ENCODE measurements at places on chromosomes 2 and 18.

GRCh38 chr2:204453730-204454167 is 91.5 kb upstream of the PARD3B start:
- peak; percentile 5 for DNase-seq

- DNase-seq = no peak
These were observed 17.0 kb downstream of the ARHGAP28 start for GRCh38 chr18:6746386-6746960.

GRCh38 chr2:127229555-127229954 is 9.5 kb upstream of the CYP27C1 start:
- DNase-seq = no peak

DNA sequence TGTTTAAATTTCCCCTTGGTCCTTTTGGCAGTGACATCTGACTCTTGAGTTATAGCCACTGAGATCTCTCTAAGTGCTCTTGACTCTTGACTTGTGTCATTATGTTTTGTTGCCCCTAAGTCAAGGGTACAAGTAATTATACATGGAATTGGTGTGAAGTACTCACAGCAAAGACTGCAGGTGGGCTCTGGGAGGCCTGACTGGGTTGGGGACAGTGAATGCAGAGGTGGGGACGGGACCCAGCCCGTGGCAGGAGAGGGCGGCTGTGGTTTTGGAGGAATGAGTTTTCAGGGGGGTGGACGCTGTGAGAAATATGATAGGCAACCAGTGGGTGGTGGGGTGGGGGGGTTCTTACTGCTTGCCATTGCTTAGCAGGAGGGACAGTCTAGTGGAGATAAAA is 97.8 kb downstream of the NCK2 start:
- peak; percentile 41 for DNase-seq

DNA sequence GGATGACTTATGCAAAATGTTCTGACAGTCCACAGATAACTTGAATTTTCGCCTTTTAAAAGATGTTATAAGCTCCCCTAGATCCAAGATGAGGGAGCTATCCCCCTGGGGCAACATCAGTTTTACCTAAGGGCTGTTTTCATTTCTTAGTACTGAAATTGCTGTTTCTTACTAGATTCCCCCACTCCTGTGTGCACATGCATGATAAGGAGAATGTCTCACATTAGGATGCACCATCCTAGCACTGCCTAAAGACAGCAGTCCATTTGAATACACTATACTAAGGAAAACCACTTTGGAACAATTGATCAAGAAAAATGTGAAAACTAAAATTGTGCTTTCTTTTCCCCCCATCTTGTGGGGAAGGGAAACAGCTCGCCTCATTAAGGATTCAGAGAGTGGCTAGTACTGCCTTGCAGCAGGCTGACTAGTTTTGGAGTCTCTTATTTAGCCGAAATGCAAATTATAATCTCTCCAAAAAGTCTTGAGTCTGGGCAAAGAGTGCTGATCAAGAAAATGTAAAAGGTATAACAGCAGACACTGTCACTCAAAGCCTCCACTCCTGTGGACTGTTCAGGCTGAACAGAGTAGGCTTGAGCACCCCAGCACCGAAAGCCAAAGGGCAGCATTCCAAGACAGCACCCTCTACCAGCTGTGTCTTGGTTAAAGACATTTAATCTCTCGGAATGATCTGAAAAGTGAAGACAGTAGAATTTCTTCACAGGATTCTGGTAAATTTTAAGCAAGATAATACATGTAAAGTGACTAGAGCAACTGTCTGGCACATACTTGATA is 65.0 kb downstream of the ZNF385B start:
- no peak for DNase-seq

DNA sequence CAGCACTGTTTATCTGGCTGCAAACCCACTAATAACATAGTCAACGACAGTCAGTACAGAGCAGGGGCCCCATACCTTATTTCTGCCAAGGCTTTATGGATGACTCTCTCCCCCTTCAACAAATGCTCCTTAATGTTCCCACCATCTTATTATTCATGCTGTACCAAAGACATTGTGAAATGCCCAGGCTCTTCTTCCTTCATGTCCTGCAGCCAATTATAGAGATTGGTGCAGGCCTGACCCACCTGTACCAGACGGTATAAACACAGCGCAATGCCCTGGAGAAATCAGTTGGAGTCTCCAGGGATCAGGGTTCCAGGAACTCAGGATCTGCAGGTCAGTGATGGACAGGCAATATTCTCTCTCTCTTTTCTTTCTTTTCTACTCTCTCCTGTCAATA is at the start of gene IL1F10:
Gene IL1F10, plus strand, starts transcription at position 290 of the 400 bp plus-strand sequence. CDS start 4,769 bp downstream, outside the sequence.
- DNase-seq = no peak

- DNase-seq = no peak
These were observed 322.1 kb upstream of the THUMPD2 start for GRCh38 chr2:40101131-40101575.

GRCh38 chr2:199851501-199851810 is 464 bp upstream of the FTCDNL1 start:
- peak; percentile 59 for DNase-seq

DNA sequence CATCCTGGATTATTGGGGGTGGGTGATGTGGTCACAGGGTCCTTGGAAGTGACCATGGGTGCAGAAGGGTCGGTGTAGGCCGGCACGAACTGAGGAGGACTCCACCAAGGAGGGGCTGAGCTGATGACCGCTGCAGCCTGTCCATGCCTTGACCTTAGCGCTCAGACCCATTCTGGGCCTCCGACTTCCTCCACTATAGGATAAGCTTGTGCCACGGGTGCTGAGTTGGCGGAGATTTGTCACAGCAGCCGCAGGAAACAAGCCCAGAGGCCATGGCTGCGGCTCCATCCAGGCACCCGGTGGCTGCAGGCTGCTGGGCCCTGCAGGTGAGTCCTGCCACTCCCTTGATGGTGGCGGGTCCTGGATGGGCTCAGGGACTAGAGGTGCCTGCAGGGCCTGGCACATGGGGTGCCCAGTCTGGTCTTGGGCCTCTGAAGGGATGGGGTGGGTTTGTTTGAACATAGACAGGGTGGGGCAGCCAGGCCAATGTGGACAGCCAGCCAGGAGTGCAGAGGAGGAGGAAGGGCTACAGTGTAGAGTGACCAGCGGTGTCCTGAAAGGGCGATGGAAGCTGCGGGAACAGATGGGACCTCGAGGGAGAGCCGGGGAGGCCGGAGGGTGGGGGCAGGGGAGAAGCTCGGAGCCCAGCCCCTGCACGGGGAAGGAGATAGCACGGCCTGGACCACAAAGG is 84.8 kb downstream of the SEPTIN10 start:
- no peak for DNase-seq

DNA sequence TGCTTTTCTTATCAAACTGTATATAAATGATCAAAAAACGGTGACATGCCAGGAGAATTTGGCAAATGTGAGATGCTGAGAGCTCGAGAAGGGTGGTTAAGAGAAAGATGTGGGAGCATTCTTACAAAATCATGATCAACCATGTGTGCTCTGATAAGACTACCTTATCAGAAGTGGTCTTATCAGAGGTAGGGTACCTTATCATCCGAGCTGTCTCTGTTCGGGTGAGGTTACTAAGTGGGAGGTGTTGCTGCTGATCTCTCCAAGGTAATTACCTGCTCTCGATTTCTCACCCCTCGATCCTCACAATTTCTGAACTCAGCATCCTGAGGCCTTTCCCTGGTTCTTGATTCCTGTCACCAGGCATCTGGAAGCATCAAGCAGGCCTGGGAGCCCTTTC is 813.0 kb upstream of the ID2 start:
- no peak for DNase-seq

GRCh38 chr2:120108049-120108448 is 95.2 kb downstream of the EPB41L5 start:
- DNase-seq = peak; percentile 92

All from NCI-H1105 treated with DMSO at 0.1 percent for 48 hours (cell line).